ENCODE measurements at places on chromosomes 12 and 14.

DNA sequence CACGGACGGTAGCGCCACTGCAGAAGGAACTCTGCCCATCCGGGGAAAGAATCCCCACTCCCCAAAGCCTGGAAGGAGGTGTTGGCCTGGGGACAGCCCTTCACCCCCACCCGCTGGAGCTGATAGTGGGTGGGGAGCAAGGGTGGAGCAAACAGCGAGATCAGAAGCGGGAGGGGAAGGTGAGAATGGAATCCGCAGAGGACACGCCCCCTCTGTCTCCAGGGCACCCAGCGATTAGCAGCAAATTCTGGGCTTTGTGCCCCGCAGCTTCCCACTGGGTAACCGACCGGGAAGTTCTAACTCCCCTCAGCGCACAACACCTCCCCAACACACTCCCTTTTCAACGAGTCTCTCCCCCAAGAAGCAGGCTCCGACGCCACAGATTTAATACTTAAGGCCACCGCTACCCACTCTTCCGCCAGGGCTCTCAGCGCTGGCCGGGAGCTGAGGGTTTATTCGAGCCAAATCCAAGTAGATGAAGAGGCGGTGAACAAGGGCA, 1.4 kb downstream of the SLC25A29 start:
- no peak for DNase-seq

- no peak for DNase-seq
Measured at GRCh38 chr12:128091951-128092382, 175.0 kb upstream of the TMEM132C start.

DNA sequence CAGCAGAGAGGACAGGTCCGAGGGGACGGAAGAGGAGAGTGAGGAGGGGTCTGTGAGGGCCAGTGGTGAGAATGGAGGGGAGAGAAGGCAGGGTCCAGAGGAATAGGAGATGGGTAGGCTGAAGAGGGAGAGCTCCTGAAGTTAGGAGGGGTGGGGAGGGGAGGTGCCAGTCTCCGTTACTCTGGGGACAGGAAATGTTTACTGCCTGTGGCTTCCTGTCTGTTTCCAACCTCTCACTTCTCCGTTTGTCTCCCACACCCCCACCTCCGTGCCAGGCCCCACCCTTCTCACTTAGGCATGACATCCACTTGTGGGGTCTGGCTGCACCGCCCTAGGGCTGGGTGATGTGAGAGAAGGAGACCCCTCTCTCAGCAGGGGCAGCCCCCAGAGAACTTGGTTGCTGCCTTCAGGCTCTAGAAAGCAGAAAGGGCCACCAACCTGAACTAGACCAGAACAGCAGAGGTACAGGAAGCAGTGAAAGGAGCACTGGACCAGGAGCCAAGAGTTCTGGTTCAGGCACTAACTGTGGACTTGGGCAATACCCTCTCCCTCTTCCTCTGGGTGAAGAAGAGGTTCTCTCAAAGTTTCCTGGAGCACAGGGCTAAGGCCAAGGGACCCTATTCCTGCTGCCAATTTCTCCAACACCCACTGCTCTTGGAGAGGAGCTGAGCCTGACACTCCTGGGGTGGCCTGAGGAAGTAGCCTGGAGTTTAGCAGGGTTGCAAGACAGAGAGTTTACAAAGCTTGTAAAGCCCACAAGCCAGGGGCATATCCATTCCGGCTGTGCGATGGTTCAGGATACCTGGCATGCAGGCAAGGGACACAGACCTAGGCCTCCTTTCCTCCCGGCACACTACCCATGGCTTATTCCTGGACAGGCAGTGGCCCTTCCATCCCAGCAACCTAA, 5.5 kb downstream of the ITGA5 start:
- DNase-seq = no peak

GRCh38 chr12:10661338-10661737, 12.5 kb downstream of the STYK1 start:
- DNase-seq = no peak

DNA sequence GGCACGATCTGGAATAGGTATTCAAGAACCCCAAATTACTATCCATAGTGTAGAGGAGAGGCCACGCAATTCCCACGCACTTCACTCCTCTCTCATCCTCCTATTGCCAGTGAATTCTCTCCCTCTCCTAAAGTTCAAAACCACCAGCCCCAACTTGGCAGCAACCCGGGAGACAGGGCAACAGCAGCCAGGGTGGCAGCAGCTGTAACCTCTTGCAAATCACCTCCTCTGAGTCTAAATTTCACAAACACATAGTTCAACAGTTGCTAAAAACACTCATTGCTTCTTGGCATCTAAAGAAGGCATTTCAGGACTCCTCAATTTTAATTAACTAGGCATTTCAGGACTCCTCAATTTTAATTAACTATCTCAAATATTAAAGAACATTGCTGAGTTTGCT, 37.7 kb upstream of the MANSC4 start:
- no peak for DNase-seq
